AG09319 (cell line): ENCODE measurements at places on chromosomes 3 and 15.

- DNase-seq = no peak
Measured at GRCh38 chr15:68492855-68493254, 60.9 kb upstream of the ITGA11 start.

- DNase-seq = no peak
Measured at GRCh38 chr3:56233742-56234141, 234.5 kb downstream of the ERC2 start.

- DNase-seq = no peak
Measured at GRCh38 chr3:168383573-168383972, 287.8 kb upstream of the GOLIM4 start.

DNA sequence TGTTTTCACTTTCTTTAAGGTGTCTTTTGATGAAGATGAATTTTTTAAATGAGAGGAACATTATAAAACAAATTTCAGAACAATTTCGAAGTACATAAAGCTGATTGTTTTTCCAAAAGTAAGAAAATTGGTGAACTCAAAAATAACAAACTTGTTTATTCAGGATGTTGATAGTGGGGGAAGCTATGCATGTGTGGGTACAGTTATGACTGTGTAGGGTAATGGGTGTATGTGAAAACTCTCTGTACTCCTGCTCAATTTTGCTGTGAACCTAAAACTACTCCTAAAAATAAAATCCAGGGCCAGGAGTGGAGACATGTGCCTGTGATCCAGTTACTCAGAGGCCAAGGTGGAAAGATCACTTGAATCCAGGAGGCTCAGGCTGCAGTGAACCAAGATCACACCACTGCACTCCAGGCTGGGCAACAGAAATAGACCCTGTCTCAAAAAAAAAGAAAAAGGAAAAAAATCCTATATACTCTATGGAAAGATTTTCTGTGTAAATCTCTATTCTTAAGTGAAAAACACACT is 37.2 kb downstream of the PIK3CB start:
- no peak for DNase-seq

GRCh38 chr3:27326629-27327545 is 42.3 kb downstream of the NEK10 start:
- DNase-seq = peak; percentile 87

GRCh38 chr3:171198781-171199472 is 172.4 kb upstream of the SLC2A2 start:
- no peak for DNase-seq

DNA sequence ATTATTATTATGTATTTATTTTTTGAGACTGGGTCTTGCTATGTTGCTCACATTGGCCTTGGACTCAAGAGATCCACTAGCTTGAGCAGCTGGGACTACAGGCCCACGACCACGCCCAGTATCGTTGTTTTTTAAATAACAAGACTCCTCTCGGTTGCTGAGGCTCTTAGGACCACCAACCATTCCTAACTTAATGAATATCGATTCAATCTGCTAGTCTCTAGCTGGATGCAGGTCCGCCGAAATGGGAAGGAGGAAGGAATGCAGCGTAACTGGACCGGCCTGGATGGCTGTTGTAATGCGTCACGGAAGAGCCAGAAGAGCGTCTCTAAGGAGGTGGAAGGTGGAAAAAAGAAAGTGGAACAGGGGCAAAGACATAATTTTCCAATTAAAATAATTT is 1.7 kb downstream of the ANXA2 start:
- no peak for DNase-seq

- DNase-seq = no peak
Measured at GRCh38 chr15:66408675-66409282, 22.1 kb downstream of the MAP2K1 start.

DNA sequence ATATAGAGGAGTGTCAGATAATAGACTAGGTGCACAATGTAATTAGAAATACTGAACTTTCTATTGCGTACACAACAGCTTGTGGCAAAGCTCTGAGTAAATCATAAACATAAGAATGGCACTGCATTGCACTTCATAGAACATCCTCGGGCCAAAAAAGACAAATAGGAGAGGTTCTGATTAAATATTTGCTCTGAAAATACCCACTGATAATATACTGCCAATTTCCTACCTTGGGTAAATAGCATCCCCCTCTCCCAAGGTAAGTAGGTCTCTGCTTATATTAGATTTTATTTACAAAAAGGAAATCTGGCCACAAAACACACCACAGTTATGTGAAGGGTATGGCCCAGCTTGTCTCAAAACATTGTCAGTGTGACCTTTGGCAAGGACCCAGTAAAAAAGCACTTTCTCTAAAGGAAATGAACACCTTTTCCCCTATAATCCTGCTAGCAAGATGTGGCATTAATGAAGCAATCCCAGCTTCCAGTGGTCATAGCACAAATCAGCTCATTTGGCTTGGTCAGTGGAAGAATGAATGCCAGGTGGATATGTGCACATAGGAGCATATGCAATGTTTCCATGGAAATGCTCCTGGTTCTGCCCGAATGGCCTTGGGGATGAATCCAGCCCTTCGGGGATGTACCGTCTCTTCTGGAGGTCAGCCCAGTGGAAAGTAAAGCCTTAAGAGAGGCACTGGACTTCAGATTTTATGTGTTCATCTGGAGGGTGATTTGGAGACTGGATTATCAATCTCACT is 315.9 kb downstream of the LSAMP start:
- DNase-seq = no peak

- no peak for DNase-seq
Measured at GRCh38 chr3:126211569-126211968, 31.2 kb upstream of the ALDH1L1 start.
